Spinal cord (tissue), 10 donors: ENCODE measurements at places on chromosomes 3 and 15. TPM values are rescaled to one million over a fixed set of nuclear protein-coding genes. Genes with fewer than 3 reads are reported as not detected.

GRCh38 chr3:194003114-194004057 is 132.6 kb upstream of the HES1 start:
- DNase-seq, result no peak

GRCh38 chr3:154119951-154120350 is 1.2 kb upstream of the ARHGEF26 start:
- DNase-seq, result no peak

IGSF11 gene
- 36.5 TPM for polyA plus RNA-seq

KBTBD13 gene
- polyA plus RNA-seq, result 0.08 TPM

DNA sequence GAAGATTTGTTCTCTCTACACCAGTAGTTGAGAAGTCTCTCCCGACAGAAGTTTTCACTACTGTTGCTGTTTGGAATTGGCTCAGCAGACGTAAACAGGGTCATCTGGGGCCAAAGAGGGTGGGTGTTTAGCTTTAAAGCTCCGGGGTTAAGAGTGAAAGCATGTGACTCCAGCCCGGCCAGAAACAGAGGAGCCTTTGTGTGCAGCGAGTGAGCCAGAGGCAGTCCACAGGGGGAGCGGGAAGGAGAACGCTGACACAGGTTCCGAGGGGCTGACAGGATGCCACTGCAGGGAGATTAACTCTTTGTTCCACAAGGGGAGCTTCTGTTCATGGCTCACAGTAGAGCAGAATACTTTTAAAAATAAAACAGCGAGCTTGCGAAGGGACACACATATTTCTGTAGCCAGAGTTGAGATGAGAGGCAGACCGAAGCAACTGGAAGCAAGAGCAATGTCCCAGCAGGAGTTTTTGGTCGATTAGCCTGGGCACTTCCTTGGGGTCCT is 26.9 kb downstream of the BMF start:
- peak; percentile 91 for DNase-seq

ARNT2 gene
- 150 TPM for polyA plus RNA-seq

- DNase-seq, result no peak
These were observed 120.4 kb upstream of the MEF2A start for GRCh38 chr15:99445272-99445850.

ETV5 gene
- polyA plus RNA-seq, result 26.0 TPM

ADCY5 gene
- polyA plus RNA-seq, result 37.9 TPM

DNA sequence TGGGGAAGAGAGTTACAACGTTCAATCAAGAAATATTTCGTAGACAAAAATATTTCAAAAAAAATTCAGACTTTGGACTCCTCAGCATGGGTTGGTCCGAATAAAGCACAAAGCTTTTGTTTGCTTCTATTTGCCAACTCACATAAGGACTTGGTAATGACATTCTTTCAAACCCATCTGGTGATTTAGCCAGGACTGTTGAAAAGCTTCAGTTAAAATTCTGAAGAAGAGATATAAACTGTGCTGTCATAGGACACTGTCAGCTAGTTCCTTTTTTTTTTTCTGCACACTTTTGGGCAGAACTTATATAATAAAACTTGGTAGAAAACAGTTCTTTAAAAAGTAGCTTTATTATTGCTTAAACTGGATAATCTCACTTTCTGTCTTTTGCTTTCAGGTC is 660.8 kb upstream of the SGO1 start:
- DNase-seq, result no peak

GRCh38 chr3:112395896-112396290 is 62.9 kb downstream of the CD200 start:
- no peak for DNase-seq

CSPG4 gene
- 23.5 TPM for polyA plus RNA-seq

DNA sequence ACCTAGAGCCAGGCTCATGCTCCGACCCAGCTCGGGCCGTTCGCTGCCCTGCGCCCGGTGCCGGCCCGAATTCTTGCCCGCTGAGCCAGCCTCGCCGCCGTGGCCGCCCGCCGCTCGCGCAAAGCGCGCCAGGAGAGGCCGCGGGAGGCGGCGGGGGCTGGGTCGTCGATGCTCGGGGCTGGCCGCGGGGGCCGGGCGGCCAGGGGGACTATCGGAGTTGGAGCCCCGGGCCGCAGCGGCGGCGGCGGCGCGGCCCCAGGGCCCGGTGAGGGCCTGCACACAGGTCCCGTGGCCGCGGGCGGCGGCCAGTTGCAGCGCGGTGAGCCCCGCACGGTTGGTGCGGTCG is 1.1 kb downstream of the ANKRD63 start:
- DNase-seq, result no peak

NR1D2 gene
- 33.9 TPM for polyA plus RNA-seq
